ENCODE measurements at places on chromosomes 7 and 10. TPM values are rescaled to one million over a fixed set of nuclear protein-coding genes. Genes with fewer than 3 reads are reported as not detected.
A peak's percentile ranks its signal among the peaks of the same experiment; 100 is the strongest.

ZNF487 gene
- 2.2 TPM for total RNA-seq

- H3K27ac ChIP-seq, result no peak overlapping the region
- H3K36me3 ChIP-seq, result peaks cover 96% of the 10 kb centered on the region
- H3K27me3 ChIP-seq, result no peaks in the 10 kb centered on the region
- H3K4me1 ChIP-seq, result no peaks in the 10 kb centered on the region
- no peak for DNase-seq
Observed at GRCh38 chr10:42802876-42803275, 20.3 kb downstream of the BMS1 start.

DNA sequence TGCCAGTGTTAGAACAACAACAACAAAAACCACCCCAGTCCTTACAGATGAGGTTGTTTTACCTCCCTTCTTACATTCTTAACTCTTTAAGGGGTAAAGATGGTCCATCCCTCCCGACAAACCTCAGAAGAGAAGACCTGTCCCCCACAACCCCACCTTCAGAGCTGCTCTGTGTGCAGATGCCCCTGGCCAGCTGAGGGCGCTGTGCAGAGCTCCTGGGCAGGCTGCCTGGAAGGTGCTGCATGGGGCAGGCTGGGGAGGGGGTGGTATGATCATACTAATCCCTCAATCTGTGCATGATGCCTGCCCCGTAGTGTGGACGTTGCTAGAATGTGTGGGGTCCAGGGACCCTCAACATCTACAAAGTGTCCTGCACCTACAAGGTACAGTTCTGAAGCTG, 387.1 kb downstream of the INHBA start:
- no peak overlapping the region for H3K27ac ChIP-seq
- no peak for DNase-seq
- no peaks in the 10 kb centered on the region for H3K4me1 ChIP-seq
- no peaks in the 10 kb centered on the region for H3K36me3 ChIP-seq
- H3K27me3 ChIP-seq, result no peaks in the 10 kb centered on the region

GRCh38 chr7:139750459-139751095, 27.2 kb downstream of the HIPK2 start:
- peaks cover 5% of the 10 kb centered on the region for H3K36me3 ChIP-seq
- H3K4me1 ChIP-seq, result peaks cover 97% of the 10 kb centered on the region
- no peak overlapping the region for H3K4me3 ChIP-seq
- H3K27ac ChIP-seq, result peak overlapping the region; percentile 91

DNA sequence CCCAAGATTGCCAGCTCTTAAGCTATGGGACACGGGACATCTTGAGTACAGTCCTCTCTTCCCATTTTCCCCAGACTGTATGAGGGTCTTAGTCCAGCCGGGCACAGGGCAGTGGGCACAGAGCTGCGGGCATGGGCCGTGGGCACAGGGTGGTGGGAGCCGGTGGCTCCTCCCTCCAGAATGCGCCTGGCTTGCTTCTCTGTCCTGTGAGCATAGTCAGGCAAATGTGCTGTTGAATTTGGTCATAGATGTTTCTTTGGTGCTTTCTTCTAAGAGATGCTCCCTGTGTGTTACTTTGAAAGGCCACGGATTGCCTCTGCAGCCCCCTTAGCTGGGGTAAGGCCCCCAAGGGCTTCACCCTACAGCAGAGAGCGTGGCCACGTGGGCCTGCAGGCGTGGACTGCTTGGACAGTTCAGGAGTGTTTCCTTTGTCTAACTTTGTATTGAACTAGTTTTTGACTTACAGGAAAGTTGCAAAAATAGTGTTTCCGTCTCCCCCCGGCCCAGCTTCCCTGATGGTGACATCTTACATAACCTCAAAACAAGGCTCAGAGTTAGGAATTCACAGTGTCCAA, 24.7 kb downstream of the LRRC27 start:
- no peak overlapping the region for H3K27ac ChIP-seq
- H3K4me1 ChIP-seq, result peaks cover 10% of the 10 kb centered on the region
- peaks cover 1% of the 10 kb centered on the region for H3K36me3 ChIP-seq
- no peaks in the 10 kb centered on the region for H3K27me3 ChIP-seq
- no peak for DNase-seq
